GM03348 (cell line): ENCODE measurements at places on chromosomes 7 and 10.

- DNase-seq = peak; percentile 6
These were observed 34.7 kb downstream of the SPDYE6 start for GRCh38 chr7:102321351-102322201.

DNA sequence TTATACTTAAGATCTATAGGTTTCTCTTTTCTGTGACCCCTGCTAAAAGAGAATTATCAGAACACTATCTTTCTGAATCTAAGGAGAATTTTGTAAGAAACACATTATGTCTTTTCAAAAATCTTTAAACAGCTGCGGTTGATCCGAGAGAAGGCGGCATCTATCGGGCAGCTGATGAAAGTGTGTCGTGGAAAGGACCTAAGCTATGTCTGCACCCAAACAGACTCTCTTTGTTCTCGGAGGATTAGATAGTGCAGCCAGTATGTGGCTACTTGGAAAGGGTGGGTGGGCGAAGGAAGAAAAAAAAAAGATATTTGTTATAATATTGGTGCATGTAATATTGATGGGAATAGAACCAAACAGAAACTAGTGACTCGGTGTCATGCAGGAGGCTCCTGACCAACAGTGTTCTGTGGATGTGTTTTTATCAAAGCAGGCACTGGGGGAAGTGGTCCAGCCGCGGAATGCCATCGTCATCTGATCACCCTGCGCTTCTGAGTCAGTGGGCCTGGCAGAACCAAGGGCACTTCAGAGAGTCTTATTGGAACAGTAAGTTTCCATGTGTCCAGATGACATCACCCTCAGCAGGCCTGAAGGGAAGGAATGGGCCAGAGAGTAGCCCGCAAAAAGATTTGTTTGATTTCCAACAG, 509.7 kb upstream of the AKR1E2 start:
- peak; percentile 75 for DNase-seq

- no peak for DNase-seq
These were observed 137.0 kb downstream of the NRF1 start for GRCh38 chr7:129748356-129749109.

DNA sequence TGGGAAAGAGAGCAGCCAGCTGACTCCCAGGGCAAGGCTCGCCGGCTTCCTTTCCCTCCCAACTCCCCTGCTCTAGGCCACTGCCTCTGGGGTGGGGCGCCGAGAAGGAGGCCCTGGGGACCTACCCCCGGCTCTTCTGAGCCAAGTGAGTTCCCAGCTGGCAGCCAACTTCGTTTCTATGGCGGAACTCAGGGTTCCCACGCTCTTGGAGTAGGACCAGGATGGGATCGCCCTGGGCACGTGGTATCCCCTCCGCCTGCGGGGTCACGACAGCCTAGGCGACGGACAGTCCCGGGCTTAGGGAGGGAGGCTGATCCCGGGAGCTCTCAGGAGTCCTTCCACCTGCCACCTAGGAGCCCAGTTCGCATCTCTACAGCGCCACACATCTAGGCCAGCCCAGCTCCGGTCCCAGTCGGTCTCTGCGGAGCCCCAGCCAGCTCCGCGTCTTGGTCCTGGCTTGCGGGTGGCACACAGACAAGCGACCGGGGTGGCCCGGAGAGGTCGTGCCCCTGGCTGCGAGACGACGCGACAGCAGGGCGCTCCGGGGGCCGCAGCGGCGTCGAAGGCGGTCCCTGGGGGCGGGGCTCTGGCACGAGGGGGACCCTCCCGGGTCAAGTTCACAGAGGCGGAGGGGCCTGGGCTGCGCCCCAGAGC, 20.5 kb upstream of the GATA3 start:
- no peak for DNase-seq

GRCh38 chr7:50822110-50822509, 39.4 kb upstream of the GRB10 start:
- DNase-seq = no peak

DNA sequence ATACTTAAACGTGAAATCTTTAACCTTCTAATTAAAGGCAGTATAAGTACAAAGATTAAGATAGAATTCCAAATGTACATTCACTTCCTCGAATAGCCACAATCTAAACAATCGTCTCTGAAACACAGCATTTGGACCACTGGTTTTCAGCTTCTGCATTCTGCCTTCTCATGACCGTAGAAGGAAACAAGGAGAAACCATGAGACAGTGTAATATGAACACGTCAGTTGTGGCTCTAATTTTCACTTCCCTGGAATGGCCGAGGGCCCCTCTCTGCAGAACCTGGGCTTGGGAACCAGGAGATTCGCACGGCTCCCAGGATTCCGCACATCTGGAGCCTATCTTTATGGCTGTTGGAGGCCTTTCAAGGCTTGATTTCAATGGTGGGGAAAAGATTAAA, 189.3 kb downstream of the KLF6 start:
- DNase-seq = no peak

DNA sequence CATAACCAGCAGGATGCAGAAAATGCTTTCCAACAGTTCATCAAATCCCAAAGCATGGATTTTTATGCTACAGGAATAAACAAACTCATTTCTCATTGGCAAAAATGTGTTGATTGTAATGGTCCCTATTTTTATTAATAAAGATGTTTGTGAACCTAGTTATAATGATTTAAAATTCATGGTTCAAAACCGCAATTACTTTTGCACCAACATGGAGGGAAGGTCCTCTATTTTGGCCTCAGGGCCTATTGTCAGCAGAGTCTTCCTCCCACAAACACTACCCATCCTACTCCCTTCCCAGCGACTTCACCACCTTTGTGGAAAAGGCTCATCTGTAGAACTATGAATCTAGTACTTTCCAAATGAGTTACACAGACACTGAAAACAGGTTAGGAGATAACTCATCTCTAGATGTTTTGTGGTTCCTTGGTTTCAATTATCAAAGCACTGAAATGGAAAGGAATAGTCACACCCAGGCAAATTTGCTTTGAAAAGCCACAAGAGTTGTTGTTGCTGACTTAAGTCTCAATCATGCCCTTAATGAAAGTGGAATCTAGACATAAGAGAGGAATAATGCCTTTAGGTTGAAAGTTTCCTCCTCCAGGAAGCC, 59.4 kb upstream of the FRMD4A start:
- no peak for DNase-seq

- DNase-seq = no peak
These were observed 99.6 kb upstream of the PCDH15 start for GRCh38 chr10:54900584-54900983.

GRCh38 chr7:47670729-47671128, 88.8 kb upstream of the TNS3 start:
- no peak for DNase-seq

GRCh38 chr10:94398762-94399161, 3.6 kb upstream of the TBC1D12 start:
- no peak for DNase-seq

GRCh38 chr7:69837387-69838068, 239.3 kb downstream of the AUTS2 start:
- DNase-seq = no peak

- no peak for DNase-seq
These were observed 36.1 kb downstream of the AGMO start for GRCh38 chr7:15525652-15526263.

DNA sequence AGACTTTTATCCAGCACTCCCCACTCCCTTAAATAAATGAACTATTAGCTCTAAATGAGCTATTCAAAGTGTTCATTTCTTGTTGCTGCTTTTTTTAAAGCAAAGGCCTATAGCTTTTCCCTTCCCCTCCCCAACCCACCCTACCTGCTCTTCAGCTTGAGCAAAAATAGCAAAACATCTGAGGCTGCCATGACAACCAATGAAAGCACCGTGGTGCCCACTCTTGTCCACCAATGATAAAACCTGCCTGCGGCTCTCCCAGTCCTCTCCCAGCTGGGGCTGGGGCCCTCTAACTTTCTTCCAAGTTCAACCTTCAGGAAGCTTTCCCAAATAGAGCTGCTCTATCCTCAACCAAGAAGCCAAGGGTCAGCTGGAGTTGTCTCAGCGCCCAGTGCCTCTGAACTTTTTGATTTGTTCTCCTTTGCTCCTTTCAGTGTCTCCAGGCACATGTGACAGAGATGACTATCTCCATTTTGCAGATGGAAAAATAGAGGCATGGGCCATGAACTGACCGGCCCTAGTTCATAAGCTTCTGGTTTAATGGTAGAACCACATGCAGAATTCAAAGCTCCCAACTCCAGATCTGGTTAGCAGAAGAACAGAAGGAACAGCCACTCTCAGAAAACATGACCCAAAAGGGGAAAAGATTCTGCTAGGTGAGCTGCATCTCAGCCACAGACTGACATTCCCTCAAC, 47.7 kb downstream of the PIK3AP1 start:
- DNase-seq = no peak

- no peak for DNase-seq
These were observed 153.0 kb upstream of the GPR26 start for GRCh38 chr10:123512901-123513775.

GRCh38 chr10:78830976-78831375, 237.8 kb upstream of the ZMIZ1 start:
- no peak for DNase-seq

- DNase-seq = no peak
These were observed 244.2 kb downstream of the CELF2 start for GRCh38 chr10:11261687-11262493.

DNA sequence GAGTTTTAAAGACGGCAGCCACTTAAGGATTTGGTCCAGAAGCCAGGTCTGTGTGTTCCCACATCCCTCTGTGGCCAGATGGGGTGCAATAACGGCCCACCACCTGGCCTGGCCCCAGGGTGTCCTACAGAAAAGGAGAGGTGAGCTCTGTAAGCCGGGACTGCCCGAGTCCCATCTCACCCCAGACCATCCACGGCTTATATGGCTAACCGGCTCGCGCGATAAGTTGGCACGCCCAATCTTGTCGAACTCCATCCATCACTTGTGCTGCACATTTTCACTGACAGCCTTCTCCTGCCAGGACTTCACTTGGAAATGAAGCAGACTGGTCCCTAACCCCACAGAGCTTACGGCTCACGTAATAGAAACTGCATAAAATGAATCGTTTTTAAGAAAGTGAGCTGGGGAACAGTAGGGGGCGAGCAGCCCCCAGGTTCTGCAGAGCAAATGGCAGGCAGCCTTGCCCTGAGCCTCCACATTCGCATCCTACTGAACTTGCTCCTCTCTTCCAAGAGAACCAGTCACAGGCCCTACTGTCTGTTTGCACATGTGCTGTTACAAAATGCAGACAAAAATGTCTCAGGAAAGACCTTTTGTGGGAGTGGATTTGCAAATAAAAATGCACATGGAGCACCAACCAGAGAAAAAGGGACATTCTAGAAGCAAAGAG, 98.2 kb downstream of the TNS3 start:
- no peak for DNase-seq

- DNase-seq = no peak
These were observed 28.1 kb upstream of the KNDC1 start for GRCh38 chr10:133131734-133132472.

- no peak for DNase-seq
These were observed 137.0 kb upstream of the ADAM12 start for GRCh38 chr10:126525326-126525725.

DNA sequence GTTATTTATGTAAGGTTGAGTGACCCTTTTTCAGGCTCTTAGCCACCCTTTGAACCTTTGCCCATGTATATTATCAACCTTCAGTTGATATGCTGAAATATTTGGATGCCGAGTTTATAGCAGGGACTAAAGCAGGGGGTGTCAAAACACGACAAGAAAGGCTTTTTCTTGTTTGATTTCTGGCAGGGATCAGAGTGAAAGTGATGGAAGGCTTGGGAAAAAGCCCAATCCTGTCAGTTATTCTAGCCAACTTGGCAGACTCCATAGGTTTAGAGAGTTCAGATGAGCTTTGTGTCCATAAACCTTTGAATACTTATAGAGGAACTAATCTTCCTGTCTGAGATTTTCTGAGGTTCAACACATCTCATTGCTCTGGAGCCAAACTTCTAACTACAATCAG, 47.5 kb downstream of the INHBA start:
- no peak for DNase-seq

DNA sequence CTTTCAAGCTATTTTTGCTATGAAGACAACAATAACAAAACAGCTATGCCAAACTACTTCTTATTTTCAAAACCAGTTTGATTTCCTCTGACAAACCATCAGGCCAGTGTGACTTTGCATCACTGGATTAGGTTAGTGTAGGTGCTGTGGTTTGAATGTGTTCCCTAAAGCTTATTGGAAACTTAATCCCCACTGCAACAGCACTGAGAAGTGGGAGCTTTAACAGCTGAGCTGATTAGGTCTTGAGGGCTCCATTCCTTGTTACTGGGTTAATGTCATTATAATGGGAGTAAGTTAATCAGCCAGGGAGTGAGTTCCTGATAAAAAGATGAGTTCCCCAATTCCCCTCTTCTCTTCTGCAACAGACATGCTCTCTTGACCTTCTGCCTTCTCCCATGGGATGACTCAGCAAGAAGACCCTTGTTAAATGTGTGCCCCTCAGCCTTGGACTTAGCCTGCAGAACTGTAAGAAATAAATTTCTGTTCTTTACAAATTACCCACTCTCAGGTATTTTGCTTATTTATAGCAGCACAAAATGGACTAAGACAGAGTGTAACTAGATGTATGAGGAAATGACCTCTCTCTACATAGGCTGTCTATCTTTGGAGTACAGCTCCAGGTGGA, 186.8 kb downstream of the CTTNBP2 start:
- DNase-seq = no peak

GRCh38 chr10:51097546-51097945, 23.3 kb downstream of the PRKG1 start:
- no peak for DNase-seq
